AG04450 (cell line): ENCODE measurements at places on chromosomes 1 and 21.
A peak's percentile ranks its signal among the peaks of the same experiment; 100 is the strongest.

GRCh38 chr1:242178436-242178835, 179.5 kb upstream of the MAP1LC3C start:
- DNase-seq: no peak

GRCh38 chr1:90963236-90963635, 58.6 kb downstream of the ZNF644 start:
- no peak for DNase-seq

DNA sequence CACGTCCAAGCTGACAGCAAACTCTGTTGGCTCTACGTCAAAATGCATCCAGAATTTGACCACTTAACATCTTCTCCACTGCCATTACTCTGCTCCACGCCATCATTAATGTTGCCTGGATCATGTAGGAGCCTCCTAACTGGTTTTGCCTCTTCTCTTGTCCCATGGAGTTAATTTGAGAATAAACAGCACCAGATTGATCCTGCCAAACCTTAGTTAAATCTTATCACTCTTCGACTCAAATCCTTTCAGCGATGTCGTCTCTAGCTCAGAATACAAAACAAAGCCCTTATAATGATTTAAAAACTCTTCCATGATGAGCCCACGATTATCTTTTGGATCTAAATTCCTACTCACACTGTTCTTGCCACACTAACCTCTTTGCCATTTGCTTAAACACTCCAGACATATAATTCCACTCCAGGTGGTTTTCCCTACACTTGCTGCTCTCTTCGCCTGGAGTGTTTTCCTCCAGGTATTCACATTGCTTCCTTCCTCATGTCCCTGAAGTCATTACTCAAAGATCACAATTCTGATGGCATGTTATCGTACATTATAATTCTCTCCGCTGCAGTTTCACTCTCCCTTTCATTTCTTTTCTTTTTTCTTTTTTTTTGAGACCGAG, 90.7 kb upstream of the KCNK2 start:
- no peak for DNase-seq

- no peak for DNase-seq
Observed at GRCh38 chr1:8685463-8685862, 132.0 kb downstream of the RERE start.

GRCh38 chr1:188708795-188709535, 1768.7 kb downstream of the BRINP3 start:
- DNase-seq: no peak

- no peak for DNase-seq
Observed at GRCh38 chr1:180363246-180363995, 133.4 kb downstream of the LHX4 start.

DNA sequence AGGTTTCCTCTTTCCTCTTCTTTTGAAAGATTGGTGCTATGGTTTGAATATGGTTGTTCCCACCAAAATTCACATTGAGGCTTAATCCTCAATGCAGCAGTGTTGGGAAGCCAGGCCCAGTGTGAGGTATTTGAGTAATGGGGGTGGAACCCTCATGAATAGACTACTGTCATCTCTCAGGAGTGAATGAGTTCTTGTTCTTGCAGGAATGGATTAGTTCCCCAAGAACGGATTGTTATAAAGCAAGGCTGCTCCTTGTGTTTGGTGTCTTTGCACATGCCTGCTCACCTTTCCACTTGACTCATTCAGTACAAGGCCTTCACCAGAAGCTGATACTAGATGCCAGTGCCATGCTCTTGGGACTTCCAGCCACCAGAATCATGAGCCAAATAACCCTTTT, 223.2 kb downstream of the BACH1 start:
- DNase-seq: no peak

- DNase-seq: no peak
Observed at GRCh38 chr21:28818663-28819278, 173.9 kb downstream of the LTN1 start.

- no peak for DNase-seq
Observed at GRCh38 chr1:39184354-39184818, 20.1 kb upstream of the MACF1 start.

- DNase-seq: no peak
Observed at GRCh38 chr1:209651138-209651587, 1.1 kb downstream of the LAMB3 start.

- DNase-seq: peak; percentile 37
Observed at GRCh38 chr21:17679002-17679600, 66.4 kb upstream of the BTG3 start.

DNA sequence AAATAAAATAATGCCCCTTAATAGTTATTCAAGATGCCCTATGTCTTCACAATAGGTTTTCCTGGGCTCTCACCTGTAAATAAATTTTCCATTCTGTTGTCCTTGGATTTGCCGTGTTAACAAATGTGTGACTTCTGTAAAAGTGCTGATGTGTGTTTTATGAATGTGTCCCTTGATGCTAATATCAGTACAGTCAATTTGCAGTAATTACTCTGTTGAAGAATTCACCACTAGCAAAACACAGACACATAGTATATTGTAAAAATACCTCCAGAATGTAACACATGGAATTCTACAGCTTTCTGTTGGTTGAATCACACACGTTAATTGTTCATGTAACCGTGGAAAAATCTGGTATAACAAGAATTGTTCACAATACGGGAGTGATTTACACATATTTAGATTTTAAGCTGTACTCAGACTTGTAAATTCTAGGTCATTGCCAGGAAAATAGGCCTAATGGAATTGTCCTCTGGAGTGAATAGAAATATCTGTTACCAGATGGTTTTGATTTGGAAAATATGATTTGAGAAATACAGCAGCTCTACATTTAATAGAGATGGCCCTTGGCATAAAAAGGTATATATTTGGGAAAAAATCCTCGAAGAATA, 36.7 kb upstream of the KCNK2 start:
- DNase-seq: no peak

DNA sequence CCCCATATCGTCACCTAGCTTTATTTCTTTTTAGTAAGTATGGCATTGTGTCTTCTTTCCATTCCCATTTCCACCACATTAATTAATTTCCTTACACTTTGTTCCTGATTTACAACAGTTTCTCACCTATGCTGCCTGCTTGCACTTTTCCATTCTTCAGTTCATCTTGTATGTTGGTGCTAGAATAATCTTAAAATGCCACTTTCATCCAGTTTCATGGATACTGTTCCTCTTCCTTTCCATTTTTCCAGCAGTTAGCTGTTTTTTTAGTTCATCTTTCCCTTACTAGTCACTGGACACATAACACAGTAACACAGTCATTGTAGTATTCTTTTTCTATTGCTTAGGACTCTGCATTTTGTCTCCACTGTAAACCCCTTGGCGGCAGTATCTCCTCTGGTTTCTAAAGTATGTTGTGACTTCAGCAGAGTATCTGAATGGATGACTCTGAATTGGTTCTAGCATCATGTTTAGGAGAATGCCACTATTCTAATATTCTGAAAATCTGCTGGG, 2.1 kb downstream of the CDC7 start:
- DNase-seq: no peak

DNA sequence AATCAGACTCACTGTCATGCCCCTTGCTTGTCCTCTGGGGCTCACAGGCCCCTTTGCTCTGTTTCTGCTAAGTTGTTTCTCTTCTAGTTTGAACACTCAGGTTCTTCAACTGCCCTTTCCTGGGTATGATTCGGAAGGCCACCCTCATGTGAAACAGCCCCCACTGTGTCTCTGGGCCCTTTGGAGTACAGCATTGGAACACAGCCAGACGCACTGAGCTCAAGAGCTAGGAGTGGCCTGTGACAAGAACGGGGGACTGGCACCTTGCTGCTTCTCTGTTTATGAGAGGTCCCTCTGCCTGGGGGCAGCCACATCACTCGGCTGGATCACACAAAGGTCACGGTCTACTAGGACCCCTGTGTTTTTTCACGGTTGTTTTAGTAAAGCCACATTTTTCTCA, 114.4 kb upstream of the ZC3H12A start:
- no peak for DNase-seq

DNA sequence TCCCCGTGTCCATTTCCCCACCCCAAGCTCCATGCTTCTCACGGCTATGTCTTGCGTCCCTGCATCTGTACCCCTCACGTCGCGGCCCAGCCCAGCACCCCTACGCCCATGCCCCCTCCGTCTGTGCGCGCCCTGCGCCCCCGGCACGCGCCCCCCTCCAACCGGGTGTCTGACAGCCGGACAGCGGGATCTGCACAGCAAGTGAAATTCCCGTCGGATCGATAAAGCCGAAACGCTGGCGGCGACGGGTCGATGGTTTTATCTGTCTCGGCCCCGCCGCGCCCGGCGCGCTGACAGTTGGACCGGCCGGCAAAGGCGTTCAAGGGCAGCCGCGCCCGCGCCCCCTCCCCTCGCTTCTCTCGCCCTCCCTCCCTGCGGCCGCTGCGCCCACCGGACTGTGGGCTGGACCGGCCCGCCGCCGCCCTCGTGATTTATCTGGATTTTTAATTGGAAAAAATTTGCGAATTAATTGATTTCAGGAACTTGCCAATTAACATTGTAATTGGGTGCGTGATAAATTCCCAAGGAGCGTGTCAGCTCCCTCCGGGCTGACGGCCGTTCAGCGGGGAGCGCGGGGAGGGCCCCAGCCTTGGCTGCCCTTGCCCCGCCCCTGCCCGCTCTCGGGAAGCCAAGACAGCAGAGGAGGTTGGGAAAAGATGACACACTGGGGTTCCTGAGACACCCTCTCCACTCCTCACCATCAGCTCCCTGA, 57.1 kb downstream of the TMEM53 start:
- DNase-seq: no peak

DNA sequence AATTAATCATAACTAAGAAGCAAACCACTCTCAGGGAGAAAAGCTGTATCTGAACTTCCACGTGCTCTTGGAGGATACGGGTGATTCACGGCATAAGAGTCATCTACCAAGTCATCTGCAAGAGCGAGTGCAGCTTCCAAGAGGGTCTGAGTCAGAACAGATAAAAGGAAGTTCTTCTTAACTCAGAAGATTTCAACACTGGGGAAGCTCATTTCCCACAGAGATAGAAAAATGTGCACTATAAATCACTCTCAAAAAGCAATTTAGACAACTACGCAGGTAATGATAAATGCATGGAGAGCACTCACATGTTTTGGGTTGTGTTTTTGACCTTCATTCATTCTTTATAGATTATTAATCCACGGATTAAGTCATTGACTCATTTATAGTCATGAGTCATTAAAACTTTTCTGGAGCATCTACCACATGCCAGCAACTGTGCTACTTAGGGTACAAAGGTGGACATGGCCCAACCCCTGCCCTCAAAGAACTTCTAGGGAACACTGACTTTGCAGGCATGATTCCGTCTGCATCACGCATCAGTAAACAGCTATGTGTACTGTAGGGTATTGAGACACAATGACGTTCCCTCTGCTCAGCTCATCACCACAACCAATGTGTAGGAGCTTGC, 20.8 kb downstream of the KCNJ15 start:
- DNase-seq: peak; percentile 95

- no peak for DNase-seq
Observed at GRCh38 chr1:162756523-162756922, 34.0 kb upstream of the HSD17B7 start.

DNA sequence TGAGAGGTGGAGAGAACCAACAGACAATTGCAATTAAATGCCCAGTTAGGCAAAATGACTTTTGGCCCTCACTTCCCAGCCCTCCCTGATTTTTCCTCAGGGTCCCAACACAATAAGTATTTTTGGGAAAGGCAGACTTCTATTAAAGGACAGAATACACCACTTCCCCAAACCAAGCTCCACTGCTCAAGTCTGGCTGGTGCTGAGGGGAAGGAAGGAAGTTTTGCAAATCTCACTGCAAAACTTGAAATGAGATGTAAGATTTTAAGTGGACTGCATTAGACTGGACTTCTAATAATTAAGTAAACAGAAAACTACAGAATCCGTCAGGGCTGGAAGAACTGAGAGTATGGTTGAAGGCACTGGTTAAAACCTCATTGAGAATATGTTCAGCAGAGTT, 32.2 kb upstream of the CD1D start:
- DNase-seq: no peak

DNA sequence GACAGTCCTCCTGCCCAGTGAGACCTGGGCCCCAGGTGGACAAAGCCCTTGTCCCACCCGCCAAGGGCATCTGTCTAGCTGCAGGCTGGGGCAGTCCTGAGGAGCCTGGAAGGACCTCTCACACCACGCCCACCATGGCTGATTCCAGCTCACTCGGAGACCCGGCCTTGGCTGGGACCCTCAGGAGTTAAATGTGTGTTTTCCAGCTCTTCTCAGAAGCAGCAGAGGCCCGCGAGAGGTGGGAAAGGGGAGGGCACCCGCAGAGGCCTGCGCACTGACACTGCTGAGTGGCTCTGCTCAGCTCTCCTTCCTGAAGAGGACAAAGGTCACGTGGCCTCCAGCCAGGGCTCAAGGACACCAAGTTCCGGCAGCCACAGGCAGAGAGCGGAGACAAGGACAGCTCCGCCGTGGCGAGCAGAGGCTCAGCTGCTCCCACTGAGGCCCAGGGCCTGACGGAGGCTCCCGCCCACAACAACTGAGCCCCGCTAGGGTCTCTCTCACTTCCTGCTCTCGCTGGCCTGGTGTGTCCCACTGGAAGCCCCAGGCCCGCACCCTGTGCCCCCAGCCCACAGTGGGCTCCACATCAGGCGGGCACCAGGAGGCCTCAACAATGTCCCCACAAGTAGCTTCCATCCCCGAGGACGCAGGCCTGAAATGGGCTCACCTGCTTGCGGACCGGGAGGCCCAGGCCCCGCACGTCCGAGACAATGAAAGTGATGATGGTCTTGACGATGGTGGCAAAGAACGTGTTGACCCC, 16.9 kb downstream of the SLC19A1 start:
- DNase-seq: no peak

GRCh38 chr1:1111516-1112236, 4.2 kb downstream of the C1orf159 start:
- no peak for DNase-seq

DNA sequence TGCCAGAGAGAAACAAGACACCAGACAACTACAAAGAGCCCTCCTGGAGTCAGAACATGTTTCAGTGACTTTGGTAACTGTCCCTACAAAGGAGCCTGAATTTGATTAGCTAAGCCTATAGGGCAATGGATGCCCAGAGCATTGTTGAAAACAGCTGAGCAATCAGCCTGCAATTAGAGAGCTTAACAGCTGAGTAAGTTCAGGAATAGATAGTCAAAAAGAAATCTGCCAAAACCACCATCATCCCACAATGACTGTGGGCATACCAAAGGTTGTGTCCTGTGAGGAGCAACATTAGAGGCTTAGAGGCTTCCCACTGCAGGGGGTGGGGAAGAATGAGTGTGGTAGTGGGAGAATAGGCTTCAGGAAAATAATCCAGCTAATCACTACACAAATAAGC, 32.1 kb downstream of the SH3BP5L start:
- no peak for DNase-seq

GRCh38 chr21:45831991-45832740, 149.4 kb upstream of the COL6A1 start:
- peak; percentile 39 for DNase-seq

- no peak for DNase-seq
Observed at GRCh38 chr1:227899141-227899819, 48.5 kb downstream of the WNT9A start.

DNA sequence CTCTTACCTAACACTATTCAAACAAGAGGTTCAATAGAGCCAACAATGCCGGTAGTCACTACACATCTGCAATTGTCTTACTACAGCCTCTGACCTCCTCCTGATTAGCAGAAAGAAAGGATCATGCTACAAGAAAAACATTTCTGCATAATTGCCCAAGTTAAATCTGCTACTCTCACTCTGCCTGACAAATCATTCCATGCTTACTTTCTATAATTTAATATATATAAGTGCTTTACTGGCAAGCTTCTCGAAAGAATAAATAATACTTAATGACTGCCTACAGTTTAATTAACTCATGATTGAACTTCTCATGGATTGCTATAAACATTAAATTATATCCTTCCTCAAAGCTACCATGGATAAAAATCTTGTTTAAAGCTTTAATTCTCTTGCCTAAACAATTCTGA, 156.0 kb downstream of the SLC45A1 start:
- no peak for DNase-seq
